ENCODE measurements at places on chromosomes 12 and 14.

DNA sequence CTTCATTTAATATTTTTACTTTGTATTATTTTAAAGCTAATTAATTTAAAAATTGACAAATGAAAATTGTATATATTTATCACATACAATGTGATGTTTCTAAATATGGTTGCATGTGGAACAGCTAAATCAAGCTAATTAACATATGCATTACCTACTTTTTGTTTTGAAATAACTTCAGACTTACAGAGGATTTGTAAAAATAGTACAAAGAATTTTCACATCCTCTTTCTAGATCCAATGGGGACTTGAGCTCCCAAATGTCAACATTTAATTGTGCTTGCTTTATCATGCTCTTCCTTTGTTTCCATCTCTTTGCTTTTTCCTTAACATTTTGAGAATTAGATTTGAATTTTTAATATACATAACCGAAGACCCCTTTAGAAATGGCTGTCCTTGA lies 6.6 kb downstream of the DCD start:
- no peak for DNase-seq

- DNase-seq = peak; percentile 81
Observed at GRCh38 chr14:100375266-100375962, 52.3 kb downstream of the SLC25A47 start.

DNA sequence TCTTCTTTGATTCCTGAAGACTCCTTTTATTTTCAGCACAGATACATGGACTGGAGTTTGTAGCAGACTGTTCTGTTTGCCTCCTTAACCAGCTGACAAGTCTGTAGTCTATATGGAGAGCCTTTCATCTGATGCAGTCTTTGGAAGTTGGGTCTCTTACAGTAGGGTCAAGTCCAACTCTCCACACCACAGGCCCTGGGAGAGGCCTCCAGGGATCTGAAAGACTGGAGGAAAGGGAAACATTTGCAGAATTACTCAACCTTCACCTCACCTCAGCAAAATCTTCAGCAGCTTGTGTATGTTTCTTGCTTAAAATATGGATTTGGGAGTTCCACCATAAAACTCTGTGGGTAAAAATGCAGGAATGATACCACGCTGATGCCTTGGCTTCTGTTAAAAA lies 188.4 kb downstream of the MSRB3 start:
- DNase-seq = no peak

DNA sequence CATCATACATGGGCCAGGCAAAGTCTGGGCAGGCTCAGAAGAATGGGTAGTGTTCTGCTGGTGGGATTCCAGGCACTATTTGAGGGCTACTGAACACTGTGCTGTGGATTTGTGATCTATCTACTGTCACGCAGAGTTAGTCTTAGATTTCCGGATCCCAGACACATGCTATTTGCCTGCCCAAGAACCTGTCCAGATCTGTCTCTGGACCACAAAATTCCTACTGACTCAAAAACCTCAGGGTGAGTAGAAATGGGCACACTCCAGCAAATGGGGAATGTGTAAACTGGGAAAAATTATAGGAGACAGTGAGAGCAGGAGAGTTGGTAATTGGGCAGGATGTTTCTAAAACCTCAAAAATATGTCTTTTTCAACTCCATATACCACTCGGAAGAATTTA lies 129.9 kb downstream of the GALC start:
- no peak for DNase-seq

DNA sequence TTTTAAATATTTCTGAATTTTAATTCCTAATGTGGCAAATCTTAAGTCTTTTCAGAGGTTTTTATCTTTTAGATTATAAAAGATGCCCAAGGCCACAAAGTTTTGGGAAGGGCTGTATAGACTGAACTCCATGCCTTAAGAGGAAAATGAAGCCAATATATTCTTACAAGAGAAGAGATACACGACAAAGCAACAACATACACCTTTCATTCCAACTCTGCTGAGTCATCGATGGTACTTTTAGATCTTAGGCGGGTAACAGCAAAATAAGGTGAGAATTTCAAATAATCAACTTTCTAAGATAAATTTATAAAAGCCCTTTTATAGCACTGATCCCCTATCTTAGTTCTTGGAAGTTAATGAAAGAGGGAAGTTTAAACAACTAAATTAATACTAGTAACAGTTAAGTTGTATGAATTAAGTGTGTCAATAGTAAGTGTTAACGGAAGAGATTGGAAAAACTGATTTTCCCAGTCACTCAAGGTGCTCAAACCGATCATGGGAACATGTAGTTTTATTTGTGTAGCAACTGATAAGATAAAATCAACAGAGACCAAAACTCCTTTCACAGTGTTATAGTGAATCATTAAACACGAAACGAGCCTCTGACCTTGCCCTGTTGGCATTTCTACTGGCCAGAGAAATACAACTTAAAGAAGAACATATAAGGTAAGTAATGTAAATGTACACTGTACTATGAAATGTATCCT lies 18.8 kb upstream of the PIK3C2G start:
- DNase-seq = no peak

GRCh38 chr14:89598548-89599186 lies 181.6 kb upstream of the FOXN3 start:
- DNase-seq = no peak

DNA sequence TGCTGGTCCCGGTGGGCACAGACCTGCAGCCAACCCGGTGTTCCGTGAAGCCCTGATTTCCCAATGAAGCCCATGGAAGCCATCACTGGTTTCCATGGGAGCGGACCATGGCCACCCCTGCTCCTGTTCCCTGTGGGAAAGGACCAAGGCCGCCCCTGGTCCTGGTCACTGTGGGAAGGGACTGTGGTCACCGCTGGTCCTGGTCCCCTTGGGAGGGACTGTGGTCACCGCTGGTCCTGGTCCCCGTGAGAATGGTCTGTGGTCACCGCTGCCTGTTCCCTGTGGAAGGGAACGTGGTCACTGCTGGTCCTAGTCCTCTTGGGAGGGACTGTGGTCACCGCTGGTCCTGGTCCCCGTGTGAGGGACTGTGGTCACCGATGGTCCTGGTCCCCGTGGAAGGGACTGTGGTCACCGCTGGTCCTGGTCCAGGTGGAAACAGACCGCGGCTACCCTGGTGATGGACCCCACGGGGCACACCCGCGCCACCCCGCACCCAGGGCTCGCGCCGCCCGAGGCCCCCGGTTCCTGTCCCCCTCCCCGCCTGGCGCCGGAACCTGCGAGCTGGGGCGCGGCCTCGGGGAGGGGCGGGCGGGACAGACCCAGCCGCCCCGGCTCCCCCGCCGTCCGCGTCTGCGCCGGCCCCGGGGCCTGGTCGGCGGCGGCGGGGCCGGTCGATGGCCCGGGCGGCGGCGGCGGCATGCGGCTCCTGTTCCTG lies at the start of gene GLT1D1:
Gene GLT1D1 (plus strand): TSS at position 594 of the 715 bp plus-strand sequence. CDS start 104 bp downstream, at position 698.
- DNase-seq = no peak

DNA sequence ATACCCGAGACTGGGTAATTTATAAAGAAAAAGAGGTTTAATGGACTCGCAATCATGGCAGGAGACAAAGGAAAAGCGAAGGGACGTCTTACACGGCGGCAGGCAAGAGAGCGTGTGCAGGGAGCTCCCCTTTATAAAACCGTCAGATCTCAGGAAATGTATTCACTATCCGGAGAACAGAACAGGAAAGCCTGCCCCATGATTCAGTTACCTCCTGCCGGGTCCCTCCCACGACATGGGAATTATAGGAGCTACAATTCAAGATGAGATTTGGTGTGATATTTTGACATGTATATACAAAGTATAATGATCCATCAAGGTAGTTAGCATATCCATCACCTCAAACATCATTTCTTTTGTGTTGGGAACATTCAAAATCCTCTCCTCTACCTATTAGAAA lies 2.3 kb upstream of the CDCA4 start:
- no peak for DNase-seq

DNA sequence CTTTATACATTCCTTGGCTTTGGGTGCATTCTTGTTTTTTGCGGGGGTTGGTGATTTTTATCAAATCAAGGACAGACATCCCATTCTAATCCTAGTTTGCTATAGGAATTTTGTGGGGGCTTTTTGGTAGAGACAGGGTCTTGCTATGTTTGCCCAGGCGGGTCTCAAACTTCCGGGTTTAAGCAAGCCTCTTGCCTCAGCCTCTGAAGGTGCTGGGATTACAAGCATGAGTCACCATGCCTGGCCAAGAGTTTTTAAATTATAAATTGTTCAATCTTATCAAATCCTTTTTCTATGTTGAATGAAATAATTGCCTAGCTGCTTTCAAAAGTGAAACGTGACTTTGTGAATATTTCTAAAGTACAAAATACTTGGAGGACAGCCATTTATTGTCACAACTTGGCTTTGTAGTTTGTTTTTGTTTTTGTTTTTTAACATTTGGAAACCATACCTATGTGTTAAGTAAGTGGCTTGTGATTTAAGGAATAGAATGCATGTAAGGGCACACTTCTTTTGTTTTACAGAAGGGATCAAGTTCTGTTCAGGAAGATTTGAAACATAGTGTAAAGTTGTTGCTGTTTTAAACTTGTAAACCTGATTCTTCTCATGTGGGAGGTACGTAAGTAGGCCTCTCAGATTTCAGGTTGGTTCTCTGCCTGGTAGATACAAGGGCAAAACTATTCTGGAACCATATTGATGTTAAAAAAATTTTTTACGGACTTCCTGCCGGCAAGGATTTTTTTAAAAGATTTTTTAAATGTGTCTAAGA lies 13.4 kb downstream of the MARK3 start:
- DNase-seq = no peak

DNA sequence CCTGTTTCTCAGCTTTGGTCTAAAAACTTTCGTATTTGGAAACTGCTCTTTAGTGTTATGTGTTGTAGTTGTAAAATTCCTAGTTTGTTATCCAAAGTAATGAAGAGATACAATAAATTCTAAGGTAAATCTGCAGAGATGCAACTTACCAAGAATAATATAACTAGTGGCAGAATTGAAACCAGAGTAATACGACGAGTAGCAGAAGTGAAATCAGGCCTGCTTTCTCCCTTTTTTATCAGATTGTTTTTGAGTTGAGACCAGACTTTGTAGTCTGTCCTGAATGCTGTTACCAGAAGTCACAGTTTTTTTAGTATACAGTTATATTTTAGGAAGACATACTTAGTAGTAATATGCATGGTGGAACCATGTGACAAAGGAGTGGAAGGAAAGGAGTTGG lies 12.5 kb downstream of the PAPOLA start:
- no peak for DNase-seq

- no peak for DNase-seq
Observed at GRCh38 chr12:97535582-97535981, 73.0 kb downstream of the RMST start.

DNA sequence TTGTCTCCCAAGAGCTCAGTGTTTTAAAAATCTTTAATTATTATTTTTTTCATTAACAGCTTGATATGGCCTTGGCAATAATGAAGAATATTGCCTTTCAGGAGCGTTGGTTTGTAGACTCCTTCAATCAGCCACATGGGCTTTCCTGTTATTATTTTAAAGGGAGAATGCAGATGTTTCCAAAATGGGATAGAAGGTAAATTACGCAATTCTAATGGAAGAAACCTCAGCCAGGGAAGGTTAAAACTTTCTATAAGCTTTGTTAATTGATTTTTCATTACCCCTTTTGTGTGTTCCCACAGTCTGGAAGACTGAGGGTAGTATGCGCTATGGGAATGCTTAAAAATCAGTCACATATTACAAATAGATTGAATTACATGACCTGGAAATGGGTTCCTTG lies 188.4 kb upstream of the NAV3 start:
- DNase-seq = no peak

DNA sequence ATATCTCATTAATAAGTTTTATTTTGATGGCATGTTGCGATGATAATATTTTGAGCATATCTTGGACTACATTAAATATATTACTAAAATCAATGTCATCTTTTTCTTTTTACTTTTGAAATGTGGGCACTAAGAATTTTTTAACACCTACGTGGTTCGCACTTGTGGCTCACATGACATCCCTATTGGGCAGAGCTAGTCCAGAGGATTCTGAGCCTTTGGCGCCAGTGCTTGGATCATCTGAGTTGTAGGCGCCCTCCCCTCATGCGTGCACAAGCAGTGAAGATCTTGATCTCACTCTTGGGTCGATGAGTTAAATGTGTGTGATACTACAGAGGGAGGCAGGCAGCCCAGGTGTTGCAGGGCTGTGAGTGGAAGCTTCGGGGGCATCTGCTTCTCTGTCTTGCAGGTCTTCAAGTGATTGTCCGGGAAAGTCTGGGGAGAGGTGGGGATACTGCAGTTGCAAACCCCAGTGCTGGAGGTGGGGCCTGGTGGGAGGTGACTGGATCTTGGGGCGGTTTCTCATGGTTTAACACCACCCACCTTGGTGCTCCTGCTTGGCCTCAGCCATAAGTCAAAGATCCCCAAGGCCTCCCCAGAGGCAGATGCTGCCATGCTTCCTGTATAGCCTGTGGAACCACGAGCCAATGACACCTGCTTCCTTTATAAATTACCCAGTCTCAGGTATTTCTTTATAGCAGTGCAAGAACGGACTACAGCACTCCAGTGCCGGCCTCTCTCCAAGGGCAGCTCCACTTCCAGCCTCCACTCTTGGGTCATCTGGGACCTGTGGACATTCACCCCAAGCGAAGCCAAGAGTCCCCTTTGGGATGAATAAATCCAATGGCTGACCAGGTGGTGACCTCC lies 46.1 kb upstream of the PPP2R5C start:
- no peak for DNase-seq

DNA sequence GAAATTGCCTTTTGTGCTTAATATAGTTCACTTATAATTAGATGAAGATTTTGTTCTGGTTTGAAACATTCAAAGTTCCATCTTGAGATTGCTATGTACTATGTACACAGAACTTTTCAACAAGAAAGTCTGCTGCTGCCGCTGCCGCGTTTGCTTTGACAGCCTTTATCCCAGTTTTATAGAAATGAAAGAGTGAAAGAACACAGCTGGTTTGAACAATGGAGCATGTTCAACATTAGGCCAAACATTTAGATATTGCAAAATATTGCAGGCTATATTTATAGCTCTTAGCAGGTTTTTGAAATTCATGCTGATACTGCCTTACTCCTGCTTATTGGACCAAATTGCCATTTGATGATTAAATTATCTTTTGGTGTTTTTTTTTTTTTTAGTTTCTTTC lies 299.8 kb upstream of the PRKD1 start:
- no peak for DNase-seq

GRCh38 chr14:102078831-102079699 lies 7.8 kb downstream of the HSP90AA1 start:
- peak; percentile 34 for DNase-seq

GRCh38 chr12:104930388-104931326 lies 27.4 kb downstream of the SLC41A2 start:
- no peak for DNase-seq

DNA sequence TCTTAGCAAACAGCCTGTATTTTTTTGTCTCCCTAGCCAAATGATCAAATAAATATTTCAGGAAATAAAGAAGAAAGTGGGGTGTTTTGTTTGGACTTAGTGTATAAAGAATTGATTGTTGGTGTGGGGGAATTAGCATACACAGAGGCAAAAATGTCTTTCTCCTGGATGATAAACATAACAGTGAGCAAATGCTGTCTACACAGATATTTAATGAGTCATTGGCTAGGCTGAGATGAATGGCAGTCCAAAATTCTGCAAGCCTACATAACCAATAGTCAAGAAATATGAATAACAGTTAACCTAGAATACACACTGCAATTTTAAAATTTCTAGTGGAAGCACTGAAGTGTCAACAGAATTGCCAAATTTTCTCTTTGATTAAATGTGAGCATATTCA lies 35.8 kb downstream of the MYF5 start:
- no peak for DNase-seq

- no peak for DNase-seq
Observed at GRCh38 chr14:71487941-71488340, 444.3 kb upstream of the RGS6 start.
